ENCODE measurements at places on chromosomes 16 and 17. TPM values are rescaled to one million over a fixed set of nuclear protein-coding genes. Genes with fewer than 3 reads are reported as not detected.

The INCA1 gene
- 0.44 TPM for total RNA-seq

The HSPB9 gene
- total RNA-seq, result not detected

The RETREG3 gene
- total RNA-seq, result 46.0 TPM

The WFDC1 gene
- not detected for total RNA-seq

The SCGB1C2 gene
- total RNA-seq, result not detected

The OTOP3 gene
- total RNA-seq, result not detected

The CORO6 gene
- total RNA-seq, result 1.6 TPM

The TNFSF13 gene
- total RNA-seq, result 6.3 TPM

The CPNE7 gene
- total RNA-seq, result 86.8 TPM

The HSD11B2 gene
- 0.86 TPM for total RNA-seq

The SGCA gene
- not detected for total RNA-seq

The KRTAP4-5 gene
- not detected for total RNA-seq

The TMC8 gene
- not detected for total RNA-seq

The TP53TG3 gene
- total RNA-seq, result not detected

The SIRT7 gene
- total RNA-seq, result 44.8 TPM

The CBLN1 gene
- not detected for total RNA-seq

The EVPL gene
- 7.7 TPM for total RNA-seq

The CDRT15 gene
- total RNA-seq, result not detected

The PNMT gene
- total RNA-seq, result not detected

The ABCA3 gene
- total RNA-seq, result 4.6 TPM

The LRRC37A3 gene
- 9.0 TPM for total RNA-seq

The GNG13 gene
- not detected for total RNA-seq

The EFNB3 gene
- total RNA-seq, result 1.4 TPM

The P2RX1 gene
- total RNA-seq, result not detected

The GP1BA gene
- total RNA-seq, result not detected

The NME1 gene
- total RNA-seq, result 324 TPM

The MAPT gene
- 0.66 TPM for total RNA-seq

The ELMO3 gene
- 12.0 TPM for total RNA-seq

The C16orf46 gene
- total RNA-seq, result 3.8 TPM

The EMP2 gene
- 4.8 TPM for total RNA-seq

The KRT32 gene
- total RNA-seq, result not detected

The PIK3R6 gene
- not detected for total RNA-seq

The PROCA1 gene
- 1.1 TPM for total RNA-seq

The ZNF597 gene
- total RNA-seq, result 2.5 TPM

The MYH1 gene
- not detected for total RNA-seq

The HS3ST6 gene
- not detected for total RNA-seq

The OR2C1 gene
- not detected for total RNA-seq

The TNK1 gene
- 6.4 TPM for total RNA-seq

The CHST4 gene
- not detected for total RNA-seq

The FGF11 gene
- 2.1 TPM for total RNA-seq

The RCVRN gene
- not detected for total RNA-seq

The JPH3 gene
- not detected for total RNA-seq

The ABCA6 gene
- total RNA-seq, result 34.5 TPM

The PLLP gene
- 6.1 TPM for total RNA-seq

The OTOA gene
- 0.17 TPM for total RNA-seq

The KRTAP4-4 gene
- not detected for total RNA-seq

The KCTD13 gene
- total RNA-seq, result 35.5 TPM

The ALOX15 gene
- not detected for total RNA-seq

The MARVELD3 gene
- total RNA-seq, result 1.1 TPM

The KRT12 gene
- total RNA-seq, result not detected

The CKLF gene
- 57.8 TPM for total RNA-seq

The TM4SF5 gene
- total RNA-seq, result not detected

The NUPR1 gene
- 345 TPM for total RNA-seq

The CDRT15L2 gene
- total RNA-seq, result not detected

The OTOP2 gene
- not detected for total RNA-seq

Measured in MCF 10A (cell line).